ENCODE measurements at places on chromosomes 3 and 15.
A peak's percentile ranks its signal among the peaks of the same experiment; 100 is the strongest.

DNA sequence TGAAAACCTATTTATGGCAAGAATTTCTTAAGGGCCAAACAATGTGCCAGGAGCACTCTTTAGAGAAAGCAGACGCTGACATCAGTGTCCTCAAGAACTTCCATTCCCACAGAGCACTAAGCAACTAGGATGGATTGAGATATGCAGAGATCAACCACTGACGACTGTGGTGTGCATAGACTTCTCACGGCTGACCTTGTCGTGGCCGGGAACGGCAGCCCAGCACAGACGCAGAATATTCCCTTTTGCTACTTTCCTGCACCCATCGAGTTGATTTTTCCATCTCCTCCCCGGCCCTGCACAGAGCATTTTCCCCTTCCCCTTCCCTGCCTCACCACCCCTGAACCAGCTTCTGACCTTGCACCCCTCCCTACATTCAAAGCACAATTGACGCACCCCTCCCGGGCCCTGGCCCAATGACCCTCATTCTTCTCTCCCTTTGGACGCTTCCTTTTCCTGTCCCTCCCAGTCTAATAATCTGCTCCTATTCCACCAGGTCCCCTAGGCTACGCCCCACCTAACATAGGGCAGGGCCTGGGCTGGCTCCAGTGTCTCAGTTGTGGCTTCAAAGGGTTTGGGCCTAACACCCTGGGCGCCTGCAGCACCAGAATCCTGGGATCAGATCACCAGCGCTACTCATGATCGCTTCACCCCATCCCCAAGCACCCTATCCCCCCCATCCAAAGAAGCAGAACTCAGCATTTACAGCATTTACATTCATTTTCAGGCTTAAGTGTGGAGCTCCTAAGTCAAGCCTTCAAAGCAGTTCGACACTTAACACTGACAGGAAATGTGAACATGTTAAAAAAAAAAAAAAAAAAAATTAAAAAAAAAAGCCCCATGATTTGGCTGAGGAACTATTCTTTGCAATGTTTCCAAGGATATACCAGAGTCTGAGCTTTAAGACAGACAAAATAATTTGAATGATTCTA, 151.2 kb downstream of the FOXP1 start:
- DNase-seq: no peak

DNA sequence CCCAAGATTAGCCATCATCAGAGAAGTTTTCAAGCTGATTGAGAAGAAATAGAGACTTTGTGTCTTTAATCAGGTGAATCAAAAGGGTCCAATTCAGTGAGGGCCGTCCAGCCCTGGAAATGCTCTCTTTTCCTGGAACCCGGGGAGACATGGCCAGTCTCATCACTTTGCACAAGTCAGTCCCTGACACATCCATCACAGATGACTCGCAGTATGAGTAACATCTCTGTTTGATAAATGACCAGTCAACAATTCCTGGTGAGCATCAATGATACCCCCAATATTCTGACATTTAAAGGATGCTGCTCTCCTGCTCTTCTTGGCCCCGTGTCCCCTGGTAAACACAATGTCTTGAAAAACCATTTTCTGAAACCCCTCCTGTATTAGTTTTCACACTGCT, 26.7 kb downstream of the C3orf20 start:
- DNase-seq: no peak

DNA sequence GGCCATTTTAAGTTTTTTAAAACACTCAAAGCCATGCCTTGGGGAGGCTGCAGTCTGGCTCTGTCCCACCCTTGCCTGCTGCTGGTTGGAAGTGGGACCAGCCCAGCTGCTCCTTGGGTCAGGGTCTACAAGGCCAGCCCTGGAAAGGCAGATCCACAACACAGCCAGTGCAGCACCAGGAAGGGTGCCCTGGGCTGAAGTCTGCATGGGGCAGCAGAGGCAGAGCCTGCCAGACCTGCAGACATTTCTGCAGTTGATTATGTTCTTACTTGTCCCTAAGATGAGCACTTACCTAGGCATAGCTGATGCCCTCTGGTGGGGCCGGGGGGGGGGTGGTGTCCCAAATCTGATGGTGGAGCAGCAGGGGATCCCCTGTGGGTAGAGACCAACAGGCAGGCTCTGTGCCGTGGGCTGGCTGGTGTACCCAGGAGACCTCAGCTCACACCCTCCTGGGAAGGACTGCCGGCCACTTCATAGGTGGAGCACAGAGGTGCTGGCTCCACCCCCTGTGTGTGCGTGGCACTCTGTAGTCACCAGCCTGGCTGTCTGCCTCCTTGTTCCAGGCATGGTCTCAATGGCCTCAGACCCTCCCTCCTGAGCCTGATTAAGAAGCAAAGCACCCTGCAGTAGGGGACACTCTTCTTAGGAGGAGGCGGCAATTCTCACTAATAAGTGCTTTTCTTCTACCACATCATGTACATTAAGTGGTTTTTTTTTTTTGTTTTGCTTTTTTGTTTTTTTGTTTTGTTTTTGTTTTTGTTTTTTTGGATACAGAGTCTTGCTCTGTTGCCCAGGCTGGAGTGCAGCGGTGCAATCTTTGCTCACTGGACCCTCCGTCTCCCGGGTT, 97.4 kb upstream of the KLF13 start:
- peak; percentile 86 for DNase-seq

DNA sequence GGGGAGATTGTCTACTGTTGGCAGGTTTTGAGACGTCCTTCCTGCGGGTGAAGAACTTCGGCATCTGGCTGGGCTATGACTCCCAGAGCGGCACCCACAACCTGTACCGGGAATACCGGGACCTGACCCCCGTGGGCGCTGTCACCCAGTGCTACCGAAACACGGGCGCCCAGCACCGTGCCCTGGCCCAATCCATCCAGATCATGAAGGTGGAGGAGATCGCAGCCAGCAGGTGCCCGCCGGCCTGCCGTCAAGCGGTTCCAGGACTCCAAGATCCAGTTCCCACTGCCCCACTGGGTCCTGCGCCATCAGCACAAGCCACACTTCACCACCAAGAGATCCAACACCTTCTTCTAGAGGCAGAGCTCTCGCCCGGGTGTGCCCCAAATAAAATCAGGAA, 194.9 kb upstream of the EPHA6 start:
- no peak for DNase-seq

DNA sequence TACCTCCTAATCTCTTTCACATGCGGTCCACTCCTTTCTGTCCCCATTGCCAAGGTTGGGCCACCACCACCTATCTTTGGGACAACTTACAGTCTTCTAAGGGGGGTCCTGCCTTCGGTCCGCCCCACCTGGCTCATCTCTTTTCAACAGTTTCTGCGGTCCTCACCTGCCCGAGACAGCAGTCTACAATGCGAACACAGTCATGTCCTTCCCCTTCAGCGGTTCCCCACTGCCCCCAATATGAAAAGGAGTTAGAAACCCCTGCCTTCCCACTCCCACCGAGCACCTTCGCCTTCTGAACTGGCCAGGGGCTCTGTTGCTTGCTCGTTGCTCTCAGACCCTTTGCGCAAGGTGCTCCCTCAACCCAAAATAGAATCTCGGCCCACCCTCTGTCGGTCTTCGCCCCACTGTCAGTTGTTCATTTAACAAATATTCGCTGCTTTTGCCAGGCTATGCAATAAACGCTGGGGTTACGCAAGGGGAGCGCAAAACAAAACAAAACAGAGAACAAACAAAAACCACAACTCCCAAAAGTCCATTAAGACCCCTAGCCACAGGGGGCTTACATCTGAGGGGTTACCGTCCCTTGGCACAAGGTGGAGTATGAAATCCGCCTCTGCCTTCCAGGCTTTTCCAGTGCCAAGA, 611 bp upstream of the FANCI start:
- DNase-seq: no peak

DNA sequence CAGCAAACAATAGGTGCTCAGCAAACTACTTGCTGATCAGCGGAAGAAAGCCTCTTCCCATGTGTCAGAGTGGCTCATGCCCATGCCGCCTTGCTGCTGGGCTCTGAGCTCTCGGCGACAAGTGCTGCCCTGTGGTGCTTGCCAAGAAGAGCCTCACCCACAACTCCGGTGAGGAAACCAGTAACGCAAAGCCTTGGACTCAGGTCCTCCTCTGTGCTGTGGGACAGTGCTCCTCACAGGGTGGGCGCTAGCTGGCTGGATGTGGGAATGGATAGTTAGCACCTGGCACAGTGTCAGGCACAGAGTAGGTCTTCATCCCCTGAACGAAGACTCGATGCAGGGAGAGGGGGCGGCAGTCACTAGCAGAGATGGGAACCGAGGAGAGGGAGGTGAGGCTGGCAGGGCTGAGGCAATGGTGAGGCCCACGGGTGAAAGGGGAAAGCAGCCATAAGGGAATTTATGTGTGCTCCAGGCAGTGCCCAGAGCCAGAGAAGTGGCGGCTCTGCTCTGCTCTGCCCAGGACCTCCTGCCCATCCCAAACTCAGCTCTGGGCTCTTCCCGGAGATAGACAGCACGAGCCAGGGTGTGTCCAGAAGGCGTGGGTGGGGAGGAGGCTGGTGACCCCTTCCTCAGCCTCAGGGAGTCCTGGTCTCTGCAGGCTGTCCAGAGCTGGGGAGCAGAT, 55.7 kb downstream of the IQSEC1 start:
- DNase-seq: no peak

DNA sequence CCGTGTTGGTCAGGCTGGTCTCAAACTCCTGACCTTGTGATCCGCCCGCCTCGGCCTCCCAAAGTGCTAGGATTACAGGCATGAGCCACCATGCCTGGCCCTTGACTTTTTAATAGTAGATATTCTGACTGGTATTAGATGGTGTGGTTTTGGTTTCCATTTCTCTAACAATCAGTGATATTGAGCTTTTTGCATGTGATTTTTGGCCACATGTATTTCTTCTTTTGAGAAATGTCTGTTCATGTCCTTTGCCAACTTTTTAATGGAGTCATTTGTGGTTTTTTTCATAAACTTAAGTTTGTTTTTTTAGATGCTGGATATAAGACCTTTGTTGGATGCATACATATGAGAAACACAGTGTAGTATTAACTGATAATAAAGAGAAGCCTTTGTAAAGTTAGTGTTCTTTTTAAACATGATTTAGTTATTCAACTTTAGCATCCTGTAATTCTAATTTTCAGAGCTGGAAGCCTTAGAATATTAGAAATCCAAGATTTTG, 280.8 kb downstream of the RBMS3 start:
- DNase-seq: no peak

- peak; percentile 90 for DNase-seq
Observed at GRCh38 chr15:65869126-65869953, at the start of gene RAB11A. Gene RAB11A, plus strand, starts transcription at chr15:65869491. Its CDS starts 95 bp downstream, at chr15:65869586.

DNA sequence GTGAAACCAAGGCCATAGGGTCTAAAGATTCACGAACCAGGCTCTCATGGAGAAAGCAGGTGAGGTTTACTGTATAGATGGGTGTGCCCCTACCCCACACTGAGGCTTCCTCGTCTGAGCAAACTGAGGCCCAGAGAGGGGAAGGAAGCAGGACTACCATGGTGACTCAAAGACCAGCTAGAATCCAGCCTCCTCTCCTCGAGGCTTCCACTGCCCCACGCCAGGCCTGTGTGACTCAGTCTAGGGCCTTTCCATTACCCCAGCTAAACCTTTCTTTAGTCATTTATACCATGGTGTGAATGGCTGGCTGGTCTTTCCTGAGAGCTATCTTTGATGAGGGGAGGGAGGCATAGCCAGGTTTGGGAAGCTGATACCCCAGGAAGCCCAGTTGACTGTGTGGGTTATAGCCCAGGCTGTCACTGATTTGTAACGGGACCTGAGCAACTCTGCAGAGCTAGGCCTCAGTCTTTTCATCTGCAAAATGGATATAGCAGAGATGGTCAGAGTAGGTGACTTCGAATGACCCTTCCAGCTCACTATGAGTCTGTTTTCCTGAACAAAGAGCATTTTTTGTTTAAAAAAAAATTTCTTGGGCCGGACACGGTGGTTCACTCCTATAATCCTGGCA, 3.0 kb upstream of the RHO start:
- DNase-seq: no peak

DNA sequence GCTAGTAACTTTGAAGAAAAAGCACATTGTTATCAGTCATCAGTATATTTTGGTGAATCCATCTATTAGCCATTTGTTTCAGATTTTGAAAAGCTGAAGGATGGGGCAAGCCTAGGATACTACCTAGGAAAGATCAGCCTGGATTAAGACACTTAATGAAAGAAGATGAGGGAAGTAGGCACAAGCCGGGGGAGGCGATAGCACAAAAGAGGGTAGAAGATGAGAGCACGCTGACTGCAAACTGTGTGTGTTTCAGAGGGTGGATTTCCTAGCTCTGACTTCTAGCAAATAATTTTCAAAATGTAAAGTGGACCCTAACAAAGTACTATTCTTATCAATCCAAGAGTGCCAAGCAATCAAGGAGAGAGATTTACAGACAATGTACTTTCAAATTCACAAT, 22.2 kb upstream of the SOX2 start:
- DNase-seq: no peak

DNA sequence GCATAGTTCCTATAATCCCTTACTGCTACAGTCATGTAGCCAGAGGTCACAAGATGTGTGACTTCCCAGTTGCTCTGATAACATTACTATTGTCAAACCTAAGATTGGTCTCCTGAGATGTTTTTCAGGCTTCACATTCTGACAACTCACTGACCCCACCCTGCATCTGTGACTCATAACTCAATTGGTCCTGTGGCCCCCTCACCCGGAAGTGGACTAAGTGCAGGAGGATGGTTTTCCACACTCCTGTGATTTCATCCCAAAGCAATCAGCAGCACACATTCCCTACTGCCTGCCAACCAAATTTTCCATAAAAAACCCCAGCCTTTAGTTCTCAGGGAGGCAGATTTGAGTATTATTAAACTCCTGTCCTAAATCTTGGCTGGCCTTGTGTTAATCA, 564.9 kb upstream of the ZNF385D start:
- DNase-seq: no peak

- no peak for DNase-seq
Observed at GRCh38 chr3:15681668-15682067, 80.1 kb downstream of the BTD start.

GRCh38 chr3:72597756-72598195, 250.5 kb downstream of the SHQ1 start:
- no peak for DNase-seq

DNA sequence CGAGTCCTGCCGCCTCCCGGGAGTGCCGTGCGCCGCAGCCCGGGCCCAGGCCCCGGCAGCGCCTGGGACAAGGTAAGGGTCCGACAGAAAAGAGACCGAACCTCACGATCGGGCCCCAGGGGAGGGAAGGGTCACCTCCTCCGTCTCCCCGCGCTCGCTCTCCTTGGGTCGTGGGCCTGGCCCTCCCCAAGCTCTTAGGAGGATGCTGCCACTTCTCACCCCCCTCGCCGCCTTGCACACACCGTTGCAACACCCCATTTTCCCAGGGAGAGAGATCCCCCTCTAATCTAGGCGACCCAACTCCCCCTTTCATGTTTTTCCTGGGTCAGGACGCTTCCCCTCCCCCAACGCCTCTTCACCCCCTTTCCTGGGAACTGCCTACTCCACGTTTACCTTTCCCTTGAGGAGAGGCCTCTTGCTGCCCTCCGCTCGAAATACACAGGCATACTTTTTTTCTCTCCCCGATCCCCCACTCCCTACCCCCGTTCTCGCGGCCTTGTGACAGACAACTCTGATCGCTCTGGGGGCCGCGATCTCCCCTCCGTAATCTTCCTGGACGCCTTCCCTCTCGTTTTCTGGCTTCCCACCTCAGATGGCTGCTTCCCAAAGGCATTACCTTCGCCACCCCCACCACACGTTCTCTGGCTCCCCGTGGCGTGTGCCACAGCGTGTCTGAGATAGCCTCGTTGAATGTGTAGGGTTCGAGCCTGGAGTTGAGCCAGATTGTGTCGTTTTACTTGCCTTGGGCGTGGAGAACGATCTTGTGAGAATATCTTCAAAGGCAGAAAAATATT, 688 bp downstream of the SETD5 start:
- no peak for DNase-seq
